Natural killer cell (primary cell): ENCODE measurements at places on chromosomes 3 and 15.
A peak's percentile ranks its signal among the peaks of the same experiment; 100 is the strongest.

- peaks cover 12% of the 10 kb centered on the region for H3K4me1 ChIP-seq
- peak; percentile 70 for DNase-seq
- peaks cover 8% of the 10 kb centered on the region for H3K27me3 ChIP-seq
- no peaks in the 10 kb centered on the region for H3K36me3 ChIP-seq
- H3K4me3 ChIP-seq: peak overlapping the region; percentile 33
Observed at GRCh38 chr15:99059010-99059981, 45.6 kb upstream of the SYNM start.

- H3K4me3 ChIP-seq: no peak overlapping the region
- no peaks in the 10 kb centered on the region for H3K36me3 ChIP-seq
- no peaks in the 10 kb centered on the region for H3K4me1 ChIP-seq
Observed at GRCh38 chr3:1087066-1087560, 5.7 kb upstream of the CNTN6 start.

GRCh38 chr15:87368511-87368910 is 888.0 kb downstream of the NTRK3 start:
- no peak overlapping the region for H3K4me3 ChIP-seq
- H3K27me3 ChIP-seq: no peaks in the 10 kb centered on the region
- H3K4me1 ChIP-seq: no peaks in the 10 kb centered on the region
- H3K36me3 ChIP-seq: no peaks in the 10 kb centered on the region
- H3K27ac ChIP-seq: no peak overlapping the region

GRCh38 chr15:29400701-29401100 is 131.1 kb upstream of the NSMCE3 start:
- H3K4me3 ChIP-seq: no peak overlapping the region
- no peak for DNase-seq
- no peaks in the 10 kb centered on the region for H3K36me3 ChIP-seq
- H3K27ac ChIP-seq: no peak overlapping the region
- H3K27me3 ChIP-seq: no peaks in the 10 kb centered on the region
- no peaks in the 10 kb centered on the region for H3K4me1 ChIP-seq

DNA sequence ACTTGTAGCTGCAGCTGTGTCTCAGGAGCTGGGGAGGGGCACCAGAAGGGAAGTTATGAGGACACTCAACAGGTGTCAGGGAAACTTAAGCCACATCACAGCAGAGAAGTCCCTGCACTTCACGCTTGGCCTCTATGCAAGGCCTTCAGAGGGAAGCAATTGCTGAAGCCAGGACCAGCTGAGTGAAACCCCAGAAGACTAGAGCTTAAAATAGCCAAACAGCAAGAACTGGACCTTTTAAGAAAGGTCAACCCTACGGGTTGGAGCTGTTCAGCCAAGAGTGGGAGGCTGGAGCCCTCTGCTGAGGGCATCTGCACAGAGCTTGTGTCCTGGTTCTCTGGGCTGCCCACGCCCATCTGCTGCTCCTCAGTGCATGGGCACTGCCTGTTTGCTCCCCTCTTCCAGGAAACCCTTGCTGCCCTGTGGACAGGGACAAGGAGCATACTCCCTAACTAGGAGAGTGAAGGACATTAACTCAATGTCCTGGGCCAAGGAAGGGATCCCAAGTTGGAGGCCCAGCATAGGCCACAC is 3.9 kb upstream of the GRAMD2A start:
- H3K27ac ChIP-seq: no peak overlapping the region
- H3K36me3 ChIP-seq: peaks cover 79% of the 10 kb centered on the region
- no peak for DNase-seq
- H3K4me1 ChIP-seq: peaks cover 3% of the 10 kb centered on the region
- no peak overlapping the region for H3K4me3 ChIP-seq

- H3K4me3 ChIP-seq: no peak overlapping the region
- H3K36me3 ChIP-seq: no peaks in the 10 kb centered on the region
- no peak overlapping the region for H3K27ac ChIP-seq
- DNase-seq: no peak
Observed at GRCh38 chr3:22016197-22016596, 265.2 kb upstream of the ZNF385D start.

- H3K4me1 ChIP-seq: peaks cover 8% of the 10 kb centered on the region
- DNase-seq: no peak
- no peak overlapping the region for H3K27ac ChIP-seq
- no peak overlapping the region for H3K4me3 ChIP-seq
- H3K27me3 ChIP-seq: no peaks in the 10 kb centered on the region
- no peaks in the 10 kb centered on the region for H3K36me3 ChIP-seq
Observed at GRCh38 chr15:31975830-31976229, 54.5 kb upstream of the CHRNA7 start.

- peaks cover 16% of the 10 kb centered on the region for H3K4me1 ChIP-seq
- H3K27ac ChIP-seq: no peak overlapping the region
- no peak for DNase-seq
Observed at GRCh38 chr3:119305286-119305685, 11.1 kb downstream of the ARHGAP31 start.

DNA sequence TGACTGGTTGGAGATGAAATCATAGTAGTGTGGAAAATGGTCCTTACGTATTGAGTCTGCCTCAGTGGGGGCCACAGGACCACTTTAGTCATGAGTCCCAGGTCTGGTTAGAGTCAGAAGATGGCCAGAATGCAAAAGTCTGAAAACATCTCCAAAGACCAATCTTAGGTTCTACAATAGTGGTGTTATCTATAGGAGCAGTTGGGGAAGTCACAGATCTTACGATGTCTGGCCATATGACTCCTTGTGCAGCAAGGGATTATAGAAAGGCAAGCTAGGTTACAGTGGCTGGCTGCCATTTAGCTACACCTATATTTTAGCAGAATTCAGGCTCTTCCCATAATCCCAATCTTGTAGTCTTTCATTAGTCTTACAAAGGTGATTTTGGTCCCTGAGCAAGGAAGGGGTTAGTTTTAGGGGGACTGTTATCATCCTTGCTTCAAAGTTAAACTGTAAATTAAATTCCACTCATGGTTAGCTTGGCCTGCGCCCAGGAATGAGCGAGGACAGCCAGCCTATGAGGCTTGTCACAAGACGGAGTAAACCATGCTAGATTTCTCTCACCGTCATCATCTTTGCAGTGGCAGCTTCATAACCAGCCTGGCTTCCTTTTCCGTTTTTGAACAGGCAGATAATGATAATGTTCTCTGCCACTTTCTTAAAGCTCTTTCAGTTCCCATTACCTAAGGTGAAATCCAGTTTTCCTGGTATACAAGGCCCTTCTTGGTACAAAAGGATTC is 134.1 kb downstream of the VPS8 start:
- H3K27ac ChIP-seq: no peak overlapping the region
- H3K27me3 ChIP-seq: no peaks in the 10 kb centered on the region
- H3K4me3 ChIP-seq: no peak overlapping the region
- no peaks in the 10 kb centered on the region for H3K4me1 ChIP-seq

GRCh38 chr15:58506783-58507668 is 75.2 kb downstream of the LIPC start:
- H3K4me1 ChIP-seq: peaks cover 9% of the 10 kb centered on the region
- no peaks in the 10 kb centered on the region for H3K36me3 ChIP-seq
- no peak for DNase-seq
- H3K4me3 ChIP-seq: no peak overlapping the region
- H3K27ac ChIP-seq: no peak overlapping the region

DNA sequence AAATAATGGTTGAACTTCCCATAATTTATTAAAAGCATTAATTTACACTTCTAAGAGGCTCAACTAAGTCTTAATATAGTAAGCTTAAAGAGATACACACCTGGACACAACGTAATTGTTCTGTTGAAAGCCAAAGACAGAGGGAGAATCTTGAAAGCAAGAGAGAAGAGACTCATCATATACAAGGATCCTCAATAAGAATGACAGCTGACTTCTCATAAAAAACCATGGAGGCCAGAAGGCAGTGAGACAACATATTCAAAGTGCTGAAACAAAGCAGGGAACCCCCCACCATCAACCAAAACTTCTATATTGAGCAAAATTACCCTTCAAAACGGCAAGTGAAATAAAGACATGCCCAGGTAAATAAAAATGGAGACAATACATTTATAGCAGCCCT is 16.6 kb upstream of the GABRG3 start:
- no peaks in the 10 kb centered on the region for H3K36me3 ChIP-seq
- no peak overlapping the region for H3K4me3 ChIP-seq
- DNase-seq: no peak
- H3K4me1 ChIP-seq: no peaks in the 10 kb centered on the region
- H3K27ac ChIP-seq: no peak overlapping the region

DNA sequence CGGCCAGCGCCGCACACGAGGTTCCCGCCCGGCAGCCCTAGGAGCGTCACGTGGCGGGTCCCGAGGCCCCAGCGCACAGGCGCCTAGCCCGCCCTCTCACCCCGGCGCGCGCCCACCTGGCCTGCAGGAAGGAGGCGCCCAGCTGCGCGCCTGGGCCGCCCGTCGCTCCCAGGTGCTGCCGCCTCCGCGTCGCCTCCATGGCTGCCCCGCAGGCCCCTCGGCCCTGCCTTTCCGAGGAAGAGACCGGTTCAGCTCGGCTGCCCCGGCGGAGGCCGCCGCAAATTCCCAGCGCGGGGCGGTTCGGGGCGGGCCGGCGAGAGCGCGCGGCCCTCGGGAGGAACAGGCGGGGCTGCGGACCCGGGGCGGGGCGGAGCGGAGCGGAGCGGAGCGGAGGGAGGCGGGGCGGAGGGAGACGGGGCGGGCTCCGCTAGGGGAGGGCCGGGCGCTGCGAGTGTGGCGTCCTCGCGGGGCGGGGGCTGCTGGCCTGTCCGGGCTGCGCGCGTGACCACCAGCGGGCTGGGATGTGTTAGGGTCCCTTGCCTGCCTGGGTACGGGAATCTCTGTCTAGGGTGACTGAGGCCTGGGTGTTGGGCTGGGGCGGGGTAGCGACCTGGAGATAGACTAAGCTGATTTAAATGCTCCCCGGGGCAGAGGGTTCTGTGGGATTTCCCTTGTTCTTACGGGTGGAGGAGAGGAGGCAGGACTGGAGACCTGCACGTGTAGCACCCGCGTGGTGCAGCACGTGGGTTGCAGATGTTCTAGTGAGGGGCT is at the start of gene CLN6:
TSS of gene CLN6 (minus strand) at position 343 of the 771 bp plus-strand sequence. CDS start at position 199, 144 bp downstream.
- no peaks in the 10 kb centered on the region for H3K36me3 ChIP-seq
- H3K4me1 ChIP-seq: peaks cover 25% of the 10 kb centered on the region
- peak within 1 kb of the TSS; percentile 39 for H3K27ac ChIP-seq
- H3K27me3 ChIP-seq: no peaks in the 10 kb centered on the region
- DNase-seq: peak; percentile 77

DNA sequence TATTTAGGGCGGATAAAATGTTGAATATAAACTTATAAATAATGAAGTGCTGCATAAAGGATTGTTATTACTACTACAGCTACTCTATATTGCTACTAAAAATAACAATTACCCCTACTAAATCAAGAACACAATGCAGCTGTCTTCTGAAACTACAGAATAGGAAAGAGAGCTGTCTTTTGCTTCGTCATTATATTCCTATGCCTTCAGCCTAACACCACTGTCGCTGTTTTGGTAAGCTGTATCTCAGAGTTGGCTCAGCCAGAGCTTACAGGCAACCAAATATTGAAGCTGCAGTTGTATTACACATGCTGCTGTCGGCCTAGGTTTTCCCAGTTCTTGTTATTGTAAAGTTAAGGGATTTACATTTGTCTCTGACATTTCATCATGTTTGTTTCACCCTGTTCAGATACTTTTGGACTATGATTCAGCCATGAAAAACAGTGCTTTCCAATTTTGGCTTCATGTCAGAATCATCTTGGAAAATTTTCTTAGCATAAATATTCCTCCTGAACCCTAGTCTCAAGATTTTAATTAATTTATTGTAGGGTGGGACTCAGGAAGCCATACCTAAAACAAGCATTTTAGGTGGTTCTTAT is 31.3 kb upstream of the LPP start:
- no peaks in the 10 kb centered on the region for H3K27me3 ChIP-seq
- H3K4me1 ChIP-seq: no peaks in the 10 kb centered on the region
- H3K4me3 ChIP-seq: no peak overlapping the region
- no peak for DNase-seq
- no peak overlapping the region for H3K27ac ChIP-seq
- no peaks in the 10 kb centered on the region for H3K36me3 ChIP-seq

GRCh38 chr15:35671197-35671596 is 125.2 kb upstream of the DPH6 start:
- H3K27ac ChIP-seq: no peak overlapping the region
- H3K36me3 ChIP-seq: no peaks in the 10 kb centered on the region
- H3K4me3 ChIP-seq: no peak overlapping the region
- DNase-seq: no peak
- no peaks in the 10 kb centered on the region for H3K27me3 ChIP-seq

DNA sequence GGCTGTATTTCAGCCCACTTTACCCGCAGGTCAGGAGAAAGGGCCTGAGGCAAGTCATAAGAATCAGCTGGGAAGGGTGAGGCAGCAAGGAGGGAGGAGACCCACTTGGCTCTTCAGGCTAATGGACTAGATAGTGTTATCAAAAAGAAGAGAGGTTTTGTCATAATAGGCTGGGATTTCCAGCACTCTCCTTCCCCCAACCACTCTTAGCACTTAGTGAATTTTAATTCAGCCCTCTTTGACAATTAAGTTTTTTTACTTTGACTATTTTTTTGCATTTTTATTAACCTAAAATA is 771 bp downstream of the MPI start:
- DNase-seq: no peak
- H3K4me1 ChIP-seq: peaks cover 42% of the 10 kb centered on the region
- H3K4me3 ChIP-seq: peak overlapping the region; percentile 65
- H3K27me3 ChIP-seq: no peaks in the 10 kb centered on the region

DNA sequence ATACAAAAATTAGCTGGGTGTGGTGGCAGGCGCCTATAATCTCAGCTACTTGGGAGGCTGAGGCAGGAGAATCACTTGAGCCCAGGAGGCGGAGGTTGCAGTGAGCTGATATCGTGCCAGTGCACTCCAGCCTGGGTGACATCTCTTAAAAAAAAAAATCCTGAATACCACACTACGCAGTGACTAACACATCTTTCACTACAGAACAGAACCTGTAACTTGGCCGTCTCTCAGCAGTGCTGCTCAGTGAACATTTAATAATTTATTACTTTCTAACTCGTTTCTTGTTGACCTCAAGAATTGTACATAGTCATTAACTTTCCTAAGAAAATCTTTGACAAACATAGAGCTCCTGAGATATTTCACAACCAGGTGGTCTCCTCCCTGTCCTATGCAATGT is 3.8 kb downstream of the GREM1 start:
- no peaks in the 10 kb centered on the region for H3K36me3 ChIP-seq
- no peak overlapping the region for H3K4me3 ChIP-seq
- H3K27me3 ChIP-seq: peaks cover 19% of the 10 kb centered on the region
- no peak overlapping the region for H3K27ac ChIP-seq

DNA sequence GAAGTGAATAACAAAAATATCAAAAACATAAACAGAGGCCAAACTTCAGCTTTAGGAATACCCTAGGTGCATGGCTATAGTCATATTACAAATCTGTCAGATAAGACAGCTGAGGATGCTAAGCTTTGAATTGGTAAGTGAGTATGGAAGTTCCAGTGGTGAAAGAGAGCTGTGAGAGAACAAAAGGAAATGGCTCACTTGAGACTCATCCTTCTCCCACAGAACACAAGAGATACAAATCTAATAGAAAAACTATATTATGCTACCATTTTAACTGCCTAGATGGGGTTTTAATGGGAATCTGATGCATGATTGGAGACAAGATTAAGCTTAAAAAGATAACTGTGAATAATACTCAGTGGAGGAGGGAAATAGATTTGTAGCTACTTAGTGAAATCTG is 21.5 kb upstream of the PEX5L start:
- no peak overlapping the region for H3K27ac ChIP-seq
- DNase-seq: no peak
- no peaks in the 10 kb centered on the region for H3K4me1 ChIP-seq
- H3K36me3 ChIP-seq: no peaks in the 10 kb centered on the region

GRCh38 chr3:127377801-127378655 is 90.2 kb upstream of the PRR20G start:
- DNase-seq: no peak
- no peaks in the 10 kb centered on the region for H3K27me3 ChIP-seq
- H3K4me3 ChIP-seq: no peak overlapping the region
- H3K4me1 ChIP-seq: no peaks in the 10 kb centered on the region
- no peak overlapping the region for H3K27ac ChIP-seq
